Stimulated activated CD8-positive, alpha-beta memory T cell treated with anti-CD3 and anti-CD28 coated beads, Interleukin-12 subunit alpha, Interleukin-12 subunit beta, amount 100 ng/mL, for 4 hours (primary cell): ENCODE measurements at places on chromosomes 13 and 19.

GRCh38 chr13:113536461-113537110 lies 46.1 kb upstream of the DCUN1D2 start:
- DNase-seq = no peak

DNA sequence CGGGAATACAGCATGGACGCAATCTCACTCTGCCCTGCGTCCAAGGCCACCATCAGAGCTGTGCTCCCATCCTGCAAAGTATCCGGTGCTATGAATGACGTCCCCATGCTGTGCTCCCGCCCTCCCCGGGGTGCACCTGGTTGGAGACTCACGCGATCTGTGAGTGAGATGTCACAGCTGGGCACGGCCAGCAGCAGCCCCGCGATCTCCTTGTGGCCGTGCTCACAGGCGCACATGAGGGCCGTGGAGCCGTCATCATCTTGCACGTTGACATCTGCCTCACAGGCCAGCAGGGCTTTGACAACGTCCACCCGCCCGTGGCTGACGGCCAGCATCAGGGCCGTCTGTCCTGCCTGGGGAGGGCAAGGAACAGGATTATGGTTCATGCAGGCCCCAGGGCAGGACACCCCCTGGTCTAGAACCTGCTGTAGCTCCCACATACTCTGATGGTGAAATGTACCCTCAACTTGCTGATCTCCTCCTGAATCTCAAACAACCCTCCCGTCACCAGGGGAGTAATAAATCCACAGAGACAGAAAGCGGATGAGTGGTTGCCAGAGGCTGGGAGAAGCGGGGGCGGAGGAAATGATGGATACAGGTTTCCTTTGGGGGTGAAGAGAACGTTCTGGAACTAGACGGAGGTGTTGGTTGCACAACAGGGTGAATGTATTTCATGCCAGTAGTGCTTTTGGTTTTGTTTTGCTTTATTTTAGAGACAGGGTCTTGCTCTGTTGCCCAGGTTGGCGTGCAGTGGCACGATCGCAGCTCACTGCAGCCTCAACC lies 14.5 kb upstream of the SPC24 start:
- DNase-seq = no peak

- DNase-seq = no peak
These were observed 541.0 kb upstream of the KLF12 start for GRCh38 chr13:74675182-74675581.

- no peak for DNase-seq
These were observed 61.5 kb downstream of the DOCK9 start for GRCh38 chr13:98916403-98916802.

GRCh38 chr19:16527971-16528521 lies 14.2 kb downstream of the CHERP start:
- no peak for DNase-seq

- no peak for DNase-seq
These were observed 107.2 kb downstream of the FNDC3A start for GRCh38 chr13:49082653-49083536.

- no peak for DNase-seq
These were observed 4.6 kb downstream of the TCF3 start for GRCh38 chr19:1647501-1648458.
